Activated T-helper 17 cell treated with anti-CD3 and anti-CD28 coated beads, Interleukin-2, amount 50 U/mL, for 72 hours (primary cell): ENCODE measurements at places on chromosomes 6 and 20. TPM values are rescaled to one million over a fixed set of nuclear protein-coding genes. Genes with fewer than 3 reads are reported as not detected.

DNA sequence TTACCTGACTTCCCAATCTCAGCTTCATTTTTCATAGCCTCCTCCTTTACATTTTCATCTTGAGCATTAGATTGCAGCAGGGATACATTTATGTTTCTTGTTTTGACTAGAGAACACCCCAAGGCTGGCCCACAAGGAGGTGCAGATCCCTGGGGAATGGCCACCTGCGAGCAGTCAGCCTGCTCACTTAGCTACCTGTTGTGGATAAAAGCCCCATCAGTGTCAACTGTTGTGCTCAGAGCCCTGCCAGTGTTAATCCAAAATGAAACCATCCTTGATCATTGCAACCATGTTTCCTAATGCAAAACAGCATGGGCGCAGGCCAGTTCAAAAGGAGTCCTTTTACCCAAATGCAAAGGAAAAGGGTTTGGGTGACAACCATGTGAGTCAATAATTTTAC lies 50.8 kb downstream of the CNR1 start:
- no peak for ATAC-seq

- no peak for ATAC-seq
Observed at GRCh38 chr6:2171728-2172127, 73.7 kb downstream of the GMDS start.

DNA sequence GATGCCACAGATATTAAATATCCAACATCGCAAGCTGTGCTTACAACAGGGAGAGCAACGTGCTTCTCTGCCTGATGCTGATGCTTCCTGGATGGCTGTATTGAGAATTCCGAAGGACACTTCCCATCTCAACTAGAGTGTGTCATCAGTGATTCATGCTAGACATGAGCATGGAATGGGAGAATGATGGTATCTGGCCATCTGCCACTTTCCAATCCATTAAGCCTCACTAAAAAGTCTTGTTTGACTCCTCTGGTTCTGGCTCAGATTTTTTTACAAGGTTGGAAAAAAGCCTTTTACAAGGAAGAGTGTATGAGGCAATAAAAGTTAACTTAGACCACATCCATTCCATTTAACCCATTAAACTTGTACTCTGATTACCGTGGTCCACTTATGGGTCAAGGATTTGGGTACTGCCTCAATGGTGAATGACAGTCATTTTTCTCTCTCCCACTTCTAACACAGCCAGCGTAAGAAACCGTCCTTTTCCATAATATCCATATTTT lies 265.3 kb downstream of the UST start:
- ATAC-seq = no peak

GRCh38 chr20:13422637-13423036 lies 201.6 kb downstream of the ISM1 start:
- no peak for ATAC-seq

- ATAC-seq = no peak
Observed at GRCh38 chr6:7088076-7088742, 19.6 kb upstream of the RREB1 start.

Gene CRISP3
- not detected for total RNA-seq

GRCh38 chr6:159232106-159232645 lies 63.0 kb downstream of the FNDC1 start:
- ATAC-seq = no peak

Gene BYSL
- total RNA-seq = 53.1 TPM

GRCh38 chr6:144123421-144123820 lies 26.9 kb upstream of the STX11 start:
- no peak for ATAC-seq

GRCh38 chr6:97292671-97293070 lies 9.7 kb upstream of the MMS22L start:
- ATAC-seq = no peak

GRCh38 chr20:64040231-64041039 lies 4.5 kb downstream of the C20orf204 start:
- ATAC-seq = no peak

GRCh38 chr6:109493865-109494264 lies 10.8 kb upstream of the ZBTB24 start:
- no peak for ATAC-seq

GRCh38 chr6:117078624-117079023 lies 186.7 kb upstream of the VGLL2 start:
- no peak for ATAC-seq

DNA sequence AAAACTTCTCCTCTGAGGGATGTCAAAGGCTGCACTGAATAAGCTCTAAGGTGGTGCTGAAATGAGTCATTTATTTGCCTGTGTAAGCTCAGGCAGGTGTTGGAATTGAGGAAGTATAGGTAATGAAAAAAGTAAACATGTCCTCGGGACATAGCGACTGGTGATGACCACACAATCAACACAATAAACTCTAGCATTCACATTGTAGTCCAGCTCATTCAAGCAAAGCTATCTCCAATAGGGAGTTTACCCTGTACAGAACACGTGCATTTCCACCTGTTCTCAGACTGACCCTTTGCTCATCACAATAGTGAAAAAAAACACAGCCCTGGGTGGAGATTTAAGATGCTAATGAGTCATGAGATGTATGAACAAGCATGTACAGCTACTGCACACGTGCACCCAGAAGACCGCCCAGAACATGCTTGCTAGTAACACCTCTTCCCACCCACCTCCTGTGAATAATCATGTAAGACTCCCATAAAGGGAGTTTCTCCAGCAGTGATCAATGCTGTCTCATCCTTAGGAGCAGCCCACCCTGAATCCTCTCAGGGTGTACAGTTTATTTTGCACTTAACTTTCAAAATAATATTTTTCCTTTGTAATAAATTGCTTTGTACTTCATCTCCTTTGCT lies 33.0 kb upstream of the POU5F1 start:
- ATAC-seq = peak; percentile 78

DNA sequence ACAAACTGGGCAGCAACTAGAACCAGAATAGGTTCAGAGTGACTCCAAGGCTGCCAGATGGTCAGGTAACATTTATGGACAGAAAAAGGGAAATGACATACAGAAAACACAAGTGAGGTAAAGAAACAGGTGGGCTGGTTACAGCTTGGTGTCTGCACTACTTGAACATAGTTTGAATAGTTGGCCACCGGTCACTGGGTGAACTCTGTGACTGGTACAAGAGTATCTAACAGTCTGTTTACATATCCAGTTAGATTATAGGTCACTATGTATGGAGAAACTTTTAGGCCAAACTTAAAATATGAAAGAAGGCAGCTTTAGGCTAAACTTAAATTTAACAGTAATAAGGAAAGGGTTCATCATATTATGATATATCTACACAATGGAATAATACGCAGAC lies 32.9 kb downstream of the LCA5 start:
- ATAC-seq = no peak

GRCh38 chr6:128803911-128804310 lies 79.0 kb upstream of the LAMA2 start:
- ATAC-seq = no peak

DNA sequence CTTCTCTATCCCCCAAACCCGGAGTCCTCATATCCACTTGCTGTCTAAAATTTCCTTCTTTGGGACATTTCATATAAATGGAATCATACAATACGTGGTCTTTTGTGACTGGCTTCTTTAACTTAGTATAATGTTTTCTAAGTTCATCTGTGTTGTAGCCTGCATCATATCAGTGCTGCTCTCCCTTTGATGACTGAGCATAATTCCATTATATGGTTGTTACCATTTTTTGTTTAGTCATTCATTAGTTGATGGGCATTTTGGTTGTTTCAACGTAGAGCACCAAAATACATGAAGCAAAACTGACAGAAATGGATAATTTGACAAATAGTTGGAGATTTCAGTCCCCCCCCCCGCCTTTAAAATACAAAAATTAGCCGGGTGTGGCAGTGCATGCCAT lies 71.5 kb downstream of the ZFAND3 start:
- ATAC-seq = no peak

Gene NRSN1
- not detected for total RNA-seq

- no peak for ATAC-seq
Observed at GRCh38 chr20:37775200-37775599, 81.4 kb downstream of the CTNNBL1 start.

Gene FAM83C
- total RNA-seq = not detected

DNA sequence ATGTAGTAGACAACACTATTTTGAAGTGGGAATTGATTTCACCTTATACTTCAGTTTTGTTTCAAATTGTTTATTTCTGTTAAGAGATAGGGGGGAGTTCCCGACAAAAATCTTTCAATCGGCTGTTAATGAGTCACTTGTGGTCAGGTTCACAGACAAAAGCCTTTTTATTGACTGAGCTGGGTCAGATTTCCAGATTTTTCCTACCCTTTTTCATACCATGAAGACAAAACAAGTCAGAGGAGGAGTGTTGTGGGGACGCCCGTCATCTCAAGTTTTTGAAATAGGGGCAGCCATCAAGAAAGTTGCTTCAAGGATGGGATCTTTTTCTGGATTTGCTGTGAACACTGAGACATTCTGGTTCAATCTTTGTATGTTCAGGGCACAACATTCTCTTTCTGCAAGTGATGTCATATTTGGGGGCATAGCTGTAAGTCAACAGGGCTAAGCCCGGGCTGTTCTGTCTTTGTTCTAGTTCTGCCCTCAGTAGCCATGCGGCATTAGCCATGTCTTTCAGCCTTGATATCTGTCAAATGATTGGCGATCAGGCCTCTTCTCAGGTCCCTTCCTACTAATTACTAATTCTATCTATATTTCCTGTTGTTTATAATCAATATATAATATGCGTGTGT lies 496.0 kb upstream of the MARCKS start:
- ATAC-seq = no peak

GRCh38 chr20:64083804-64084684 lies at the start of gene LKAAEAR1:
Gene LKAAEAR1, minus strand, starts transcription at chr20:64084398. Its CDS starts 179 bp downstream, at chr20:64084219.
- ATAC-seq = no peak

DNA sequence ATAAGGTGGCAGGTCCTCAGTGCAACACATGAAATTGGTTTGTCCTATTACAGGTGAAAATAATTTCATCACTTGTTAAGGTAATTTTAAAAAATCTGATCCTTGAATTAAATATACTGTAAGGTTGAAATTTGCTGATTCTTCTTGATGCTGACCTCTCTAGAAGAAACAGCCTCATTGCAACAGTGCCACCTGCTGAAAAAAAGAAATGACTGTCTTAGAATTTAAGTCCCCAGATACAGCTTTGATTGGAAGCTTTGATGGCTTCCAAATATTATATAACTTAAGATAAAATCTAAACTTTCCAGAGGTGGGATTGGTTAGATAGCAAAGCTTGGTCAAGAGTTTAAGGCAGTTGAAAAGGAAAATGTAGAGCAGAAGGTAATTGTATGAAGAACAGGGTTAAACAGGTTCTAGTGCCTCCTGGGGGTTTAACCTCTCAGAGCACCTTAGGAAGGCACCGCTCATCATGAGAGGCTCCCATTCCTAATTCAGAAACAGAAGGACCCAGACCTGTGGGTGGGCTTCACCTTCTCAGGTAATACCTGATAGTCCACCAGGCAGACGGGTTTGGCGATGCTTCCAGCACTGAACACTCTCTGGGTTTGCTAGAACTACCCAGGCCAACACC lies 401.0 kb downstream of the PAX1 start:
- ATAC-seq = no peak

- no peak for ATAC-seq
Observed at GRCh38 chr6:98486057-98486456, 348.3 kb upstream of the POU3F2 start.

Gene GJA1
- total RNA-seq = 0.11 TPM

DNA sequence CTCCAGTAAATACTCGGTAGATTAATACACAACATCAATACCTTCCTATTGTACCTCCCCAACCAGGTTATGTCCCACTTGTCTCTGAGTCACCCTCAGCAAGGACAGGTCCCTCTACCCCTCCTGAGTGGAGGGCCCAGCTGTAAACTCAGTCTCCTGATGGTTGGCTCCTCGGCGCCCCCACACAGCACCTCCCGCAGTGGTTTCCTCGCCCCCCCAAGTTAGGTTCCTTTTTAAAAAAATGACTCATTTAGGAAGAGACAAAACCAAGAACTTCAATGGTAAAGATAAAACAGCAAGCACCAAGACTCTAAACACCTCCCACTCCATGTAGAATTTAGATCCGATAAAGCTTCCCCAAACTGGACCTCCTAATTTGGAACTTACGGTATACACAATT lies 83.5 kb downstream of the TRERF1 start:
- ATAC-seq = peak; percentile 88
